ENCODE measurements at places on chromosomes 16 and 17. TPM values are rescaled to one million over a fixed set of nuclear protein-coding genes. Genes with fewer than 3 reads are reported as not detected.

DNA sequence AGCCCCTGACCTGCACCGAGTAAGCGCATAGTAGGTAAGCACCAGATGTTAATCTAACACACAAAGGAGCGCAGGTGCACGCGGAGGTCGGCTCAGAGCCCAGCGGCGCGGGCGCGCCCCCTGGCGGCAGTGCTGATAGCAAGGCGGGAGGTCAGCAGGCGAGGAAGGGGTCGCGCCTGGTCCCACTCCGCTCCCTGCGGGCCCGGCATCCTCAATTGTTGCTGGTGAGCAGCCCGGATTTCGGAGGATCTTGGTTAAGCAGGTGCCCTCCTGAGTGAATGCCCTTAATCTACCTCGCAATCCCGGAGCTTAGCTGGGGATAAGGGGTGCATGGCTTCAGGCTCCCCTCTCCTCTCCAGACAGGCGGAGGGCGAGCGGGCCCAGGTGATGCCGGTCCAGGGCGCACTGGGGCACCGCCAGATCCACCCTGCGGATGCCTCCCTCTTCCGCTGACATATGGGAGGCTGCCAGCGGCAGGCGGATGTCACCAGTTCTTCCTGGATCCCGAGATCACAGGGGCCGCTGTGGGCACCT lies 4.0 kb upstream of the WNT3 start:
- DNase-seq = no peak

DNA sequence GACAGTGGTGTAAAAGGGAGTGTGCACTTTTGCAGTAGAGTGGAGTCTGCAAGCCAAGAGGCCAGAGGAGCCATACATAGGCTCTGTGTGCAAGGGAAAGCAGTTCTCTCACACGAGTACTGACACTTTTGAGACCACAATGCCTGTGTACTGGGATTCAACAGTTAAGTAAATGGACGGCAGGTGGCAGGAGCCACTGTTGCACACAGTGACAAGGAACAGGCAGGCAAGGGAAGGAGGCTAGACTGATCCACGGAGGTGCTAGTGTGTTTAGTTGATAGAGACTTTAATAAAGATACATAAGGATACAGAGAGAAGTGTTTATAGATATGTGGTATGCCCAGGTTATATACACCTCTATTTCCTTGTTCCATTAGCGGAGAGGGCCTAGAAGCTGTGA lies 67.0 kb downstream of the MPRIP start:
- no peak for DNase-seq

DNA sequence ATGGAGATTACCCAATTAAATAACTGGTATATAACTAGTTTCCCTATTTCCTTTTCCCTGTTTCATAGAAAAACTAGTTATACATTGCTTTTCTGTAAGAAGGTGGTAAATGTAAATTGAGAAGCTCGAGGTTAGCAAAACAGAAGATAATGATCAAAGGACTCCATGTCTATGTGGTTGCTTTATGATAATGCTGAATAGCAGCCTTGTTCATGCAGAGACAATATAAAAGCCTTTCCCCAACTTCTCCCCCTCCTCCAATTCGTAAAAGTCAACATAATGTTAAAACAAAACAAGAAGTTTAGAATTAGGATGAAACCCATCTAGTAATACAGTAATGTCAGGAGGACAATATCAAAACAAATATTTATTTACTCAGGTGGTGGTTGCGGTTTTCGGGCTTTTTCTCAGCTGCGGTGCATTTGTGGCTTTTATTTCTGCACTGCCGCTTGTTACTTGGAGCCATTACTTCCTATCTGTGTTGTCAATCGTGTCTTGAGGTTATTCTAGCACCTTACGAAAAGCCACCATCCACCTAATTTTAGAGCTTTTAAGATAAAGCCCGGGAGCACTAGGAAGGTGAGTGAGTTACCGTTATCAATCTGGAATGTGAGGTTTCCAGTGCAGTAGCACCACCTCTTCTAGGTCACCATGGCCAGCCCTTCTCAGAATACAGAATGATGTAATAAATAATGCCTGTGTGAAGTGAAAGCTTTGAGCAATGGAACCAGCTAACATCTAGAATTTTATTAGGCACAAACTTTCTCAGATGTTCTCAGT lies 297.5 kb downstream of the CDH13 start:
- no peak for DNase-seq

DNA sequence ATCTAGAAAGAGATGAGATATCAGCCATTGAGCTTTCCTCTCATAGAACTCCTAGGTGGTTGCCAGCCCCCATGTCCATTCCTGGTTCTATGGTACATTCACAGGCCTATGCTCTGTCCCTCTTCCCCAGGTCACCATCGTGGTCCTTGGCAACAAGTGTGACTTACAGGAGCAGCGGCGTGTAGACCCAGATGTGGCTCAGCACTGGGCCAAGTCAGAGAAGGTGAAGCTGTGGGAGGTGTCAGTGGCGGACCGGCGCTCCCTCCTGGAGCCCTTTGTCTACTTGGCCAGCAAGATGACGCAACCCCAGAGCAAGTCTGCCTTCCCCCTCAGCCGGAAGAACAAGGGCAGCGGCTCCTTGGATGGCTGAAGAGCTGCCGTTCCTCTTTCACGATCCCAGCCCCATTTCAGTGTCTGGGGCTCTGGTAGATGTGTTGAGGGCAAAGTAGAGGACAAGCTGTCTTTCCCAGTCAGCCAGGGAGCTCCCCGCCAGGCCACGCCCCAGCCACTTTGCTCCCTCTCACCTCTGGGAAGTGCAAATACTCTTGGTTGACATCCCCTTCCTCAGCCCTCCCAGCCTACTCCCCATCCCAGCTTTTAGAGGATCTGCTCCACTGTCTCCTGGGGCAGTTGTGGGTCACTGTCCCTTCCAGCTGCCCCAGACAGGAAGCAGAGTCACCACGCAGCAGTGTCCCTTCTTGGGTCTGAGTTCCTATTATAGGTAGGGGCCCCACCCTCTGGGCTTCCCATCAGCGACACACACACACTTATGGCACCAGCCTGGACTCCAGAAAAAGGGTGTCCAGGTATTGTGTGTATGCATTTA lies 3.8 kb downstream of the NKIRAS2 start:
- no peak for DNase-seq

DNA sequence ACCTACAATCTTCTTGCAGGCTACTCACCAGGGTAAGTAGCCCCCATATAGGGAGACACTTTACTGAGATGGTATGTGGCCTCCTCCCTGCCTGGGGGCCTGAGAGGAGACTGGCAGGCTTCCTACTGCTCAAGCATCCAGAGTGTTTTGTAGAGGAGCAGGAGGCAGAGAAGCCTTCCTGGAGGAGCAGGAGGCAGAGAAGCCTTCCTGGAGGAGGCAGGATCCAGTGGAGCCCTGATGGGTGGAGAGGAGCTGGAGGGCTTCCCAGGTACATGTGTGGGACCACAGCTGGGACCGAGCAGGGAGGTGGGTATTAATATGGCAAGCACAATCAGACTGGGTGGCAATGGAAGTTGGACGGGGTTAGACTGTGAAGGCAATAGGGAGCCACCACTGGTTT lies 2.1 kb upstream of the ADGRG5 start:
- DNase-seq = no peak

DNA sequence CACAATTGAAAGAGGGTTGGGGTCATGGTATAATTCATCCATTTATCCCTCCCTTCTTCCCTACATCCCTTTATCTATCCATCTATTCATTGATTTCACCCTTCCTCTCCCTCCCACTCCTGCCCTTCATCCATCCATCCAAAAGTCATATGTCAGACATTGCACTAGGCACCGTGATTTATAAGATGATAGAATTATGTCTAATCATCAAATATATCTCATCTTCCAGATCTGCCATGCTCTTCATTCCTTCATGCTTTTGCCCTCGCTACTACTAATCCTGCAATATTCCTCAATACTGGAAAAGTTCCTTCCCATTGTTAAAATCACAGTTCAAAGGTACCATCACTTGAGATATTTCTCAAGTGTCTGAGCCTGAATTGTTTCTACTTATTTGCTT lies 335.2 kb upstream of the CDH11 start:
- no peak for DNase-seq

OTOP3 gene
- total RNA-seq = not detected

DNA sequence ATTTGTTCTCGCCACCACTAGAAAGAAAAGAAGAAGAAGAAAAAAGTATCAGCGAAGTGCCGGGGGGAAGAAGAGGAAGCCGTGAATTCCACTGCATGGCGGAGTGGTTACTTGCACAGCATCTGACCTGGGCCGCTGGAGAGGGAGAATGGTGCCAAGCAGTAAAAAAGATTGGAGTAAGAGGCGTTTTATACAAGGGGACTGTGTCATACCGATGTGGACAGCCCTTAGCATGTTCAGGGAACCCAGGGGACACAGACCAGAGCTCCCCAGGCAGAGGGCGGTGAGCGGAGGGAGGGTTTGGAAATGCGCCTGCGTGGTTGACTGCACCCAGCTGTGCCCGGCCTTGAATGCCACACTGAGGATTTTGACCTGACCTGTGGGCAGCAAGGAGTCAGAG lies 52.8 kb downstream of the PLXDC1 start:
- DNase-seq = no peak

DNA sequence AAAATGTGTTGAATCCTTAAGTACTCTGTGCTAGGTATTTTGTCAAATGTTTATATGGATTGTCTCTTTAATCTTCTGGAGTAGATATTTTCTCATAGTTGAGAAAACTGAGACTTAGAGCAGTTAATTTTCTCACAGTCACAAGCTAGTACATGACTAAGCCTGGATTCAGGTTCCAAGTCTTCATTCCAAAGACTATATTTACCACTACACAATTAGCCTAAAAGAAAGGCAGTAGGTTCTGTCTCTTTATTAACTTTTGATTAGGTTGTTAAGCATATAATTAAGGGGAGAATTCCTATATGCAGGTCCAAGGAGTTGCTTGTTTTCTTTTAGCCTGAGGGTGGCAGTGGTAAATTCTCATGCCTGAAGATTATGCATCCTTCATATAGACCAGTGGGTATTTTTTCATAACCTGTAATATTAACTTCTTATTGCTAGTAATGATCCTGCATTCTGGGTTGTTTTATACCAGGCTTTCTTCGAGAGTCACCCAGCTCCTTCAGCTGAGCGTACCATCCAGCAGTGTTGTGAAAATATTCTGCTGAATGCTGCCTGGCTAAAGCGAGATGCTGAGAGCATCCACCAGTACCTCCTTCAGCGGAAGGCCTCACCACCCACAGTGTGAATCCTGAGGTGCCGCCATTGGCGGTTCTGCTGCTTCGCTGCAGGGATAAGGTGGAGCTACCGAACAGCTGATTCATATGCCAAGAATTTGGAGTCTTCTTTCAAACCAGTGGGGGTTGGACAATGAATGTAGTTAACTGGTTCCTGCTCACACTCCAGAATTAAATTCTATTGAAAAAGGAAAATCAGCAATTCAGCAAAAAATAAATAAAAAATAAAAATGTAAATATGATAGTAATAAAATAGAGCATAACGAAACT lies 28.2 kb upstream of the KPNB1 start:
- DNase-seq = peak; percentile 78

SOST gene
- total RNA-seq = not detected

GRCh38 chr16:81073560-81074330 lies 3.3 kb downstream of the C16orf46 start:
- no peak for DNase-seq

NOG gene
- 2.9 TPM for total RNA-seq

- DNase-seq = no peak
These were observed 4.4 kb downstream of the CRLF3 start for GRCh38 chr17:30819971-30820705.

GRCh38 chr16:53501216-53501859 lies 1.7 kb downstream of the AKTIP start:
- DNase-seq = no peak

CCDC154 gene
- 15.2 TPM for total RNA-seq

TBX2 gene
- total RNA-seq = 9.7 TPM

DNA sequence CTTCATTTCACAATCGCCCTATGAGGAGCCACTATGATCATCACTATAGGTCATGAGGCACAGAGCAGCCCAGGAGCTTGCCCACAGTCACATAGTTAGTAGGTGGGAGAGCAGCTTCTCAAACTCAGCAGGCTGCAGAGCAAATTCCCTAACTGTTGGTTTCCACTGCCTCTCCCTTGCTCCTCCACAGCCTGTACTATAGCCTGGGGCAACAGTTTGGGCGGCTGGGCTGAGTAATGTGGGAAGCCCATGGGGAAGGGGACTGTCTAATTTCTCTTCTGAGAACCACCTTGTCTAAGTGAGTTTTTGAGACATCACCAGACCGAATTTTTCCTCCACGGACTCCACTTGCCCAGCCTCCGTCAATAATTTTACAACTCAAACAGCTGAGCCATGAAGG lies 73.4 kb upstream of the GPR139 start:
- no peak for DNase-seq

GRCh38 chr16:86067936-86068335 lies 169.0 kb downstream of the IRF8 start:
- no peak for DNase-seq

RHBDL3 gene
- 61.2 TPM for total RNA-seq

MAP2K4 gene
- 141 TPM for total RNA-seq

DNA sequence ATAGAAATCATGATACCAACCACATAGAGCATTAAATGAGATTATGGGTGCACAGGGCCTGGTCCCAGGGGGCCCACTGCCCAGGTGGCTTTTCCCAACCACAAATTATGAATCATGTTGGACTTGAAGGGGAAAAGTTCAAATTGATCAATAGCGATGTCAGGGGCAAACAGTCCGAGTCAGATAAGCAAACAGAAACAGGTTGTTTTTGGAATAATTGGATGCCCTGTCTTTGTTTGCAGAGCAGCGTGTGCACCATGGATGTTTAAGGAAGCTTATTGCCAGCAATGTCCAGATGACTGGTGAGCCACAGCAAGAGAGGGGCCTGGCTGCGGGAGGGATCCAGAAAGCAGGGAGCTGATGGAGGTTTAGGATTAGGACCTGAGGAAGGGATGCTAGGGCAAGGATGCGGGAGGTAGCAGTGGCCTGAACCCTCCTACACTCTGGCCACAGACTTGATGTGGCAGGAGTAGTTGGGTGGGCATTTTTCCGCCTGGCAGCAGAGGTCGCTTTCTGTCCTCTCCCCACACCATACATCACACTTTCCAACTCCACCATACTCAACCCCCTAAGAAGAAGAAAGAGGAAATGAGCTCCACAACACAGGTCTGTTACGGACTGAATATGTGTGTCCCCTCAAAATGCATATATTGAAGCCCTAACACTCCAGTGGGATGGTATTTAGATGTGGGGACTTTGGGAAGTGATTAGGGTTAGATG lies 266.4 kb upstream of the RPL38 start:
- DNase-seq = no peak

TBX21 gene
- total RNA-seq = not detected

- DNase-seq = no peak
These were observed 82.2 kb downstream of the CMC2 start for GRCh38 chr16:80924372-80924978.

GRCh38 chr17:59391021-59391420 lies 59.6 kb downstream of the YPEL2 start:
- DNase-seq = no peak

GRCh38 chr16:12300945-12301500 lies 324.5 kb downstream of the SNX29 start:
- no peak for DNase-seq

ABCA10 gene
- 23.8 TPM for total RNA-seq

IL21R gene
- total RNA-seq = 0.29 TPM

- no peak for DNase-seq
These were observed 1011.9 kb downstream of the CDH8 start for GRCh38 chr16:61024180-61024900.

DNA sequence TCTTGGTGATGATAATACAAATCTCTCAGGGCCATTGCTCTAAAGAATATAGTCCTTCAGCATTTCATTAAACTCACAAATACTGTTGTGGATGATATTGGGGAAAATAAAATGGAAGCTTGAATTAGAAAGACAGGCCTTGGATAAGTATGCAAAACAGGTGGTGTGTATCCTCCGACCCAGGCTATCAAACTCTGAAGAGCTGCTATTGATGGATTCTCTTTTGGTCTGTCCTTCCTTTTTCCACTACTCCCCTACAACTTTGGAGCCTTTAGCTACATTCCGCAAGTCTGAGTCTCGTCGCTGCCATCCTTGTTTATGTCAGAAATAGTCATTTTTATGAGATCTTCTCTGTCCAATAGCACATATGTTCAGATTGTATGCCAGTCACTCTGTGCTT lies 351.6 kb downstream of the KCNJ2 start:
- DNase-seq = no peak
